ENCODE measurements at places on chromosomes 6 and 20.
A peak's percentile ranks its signal among the peaks of the same experiment; 100 is the strongest.

DNA sequence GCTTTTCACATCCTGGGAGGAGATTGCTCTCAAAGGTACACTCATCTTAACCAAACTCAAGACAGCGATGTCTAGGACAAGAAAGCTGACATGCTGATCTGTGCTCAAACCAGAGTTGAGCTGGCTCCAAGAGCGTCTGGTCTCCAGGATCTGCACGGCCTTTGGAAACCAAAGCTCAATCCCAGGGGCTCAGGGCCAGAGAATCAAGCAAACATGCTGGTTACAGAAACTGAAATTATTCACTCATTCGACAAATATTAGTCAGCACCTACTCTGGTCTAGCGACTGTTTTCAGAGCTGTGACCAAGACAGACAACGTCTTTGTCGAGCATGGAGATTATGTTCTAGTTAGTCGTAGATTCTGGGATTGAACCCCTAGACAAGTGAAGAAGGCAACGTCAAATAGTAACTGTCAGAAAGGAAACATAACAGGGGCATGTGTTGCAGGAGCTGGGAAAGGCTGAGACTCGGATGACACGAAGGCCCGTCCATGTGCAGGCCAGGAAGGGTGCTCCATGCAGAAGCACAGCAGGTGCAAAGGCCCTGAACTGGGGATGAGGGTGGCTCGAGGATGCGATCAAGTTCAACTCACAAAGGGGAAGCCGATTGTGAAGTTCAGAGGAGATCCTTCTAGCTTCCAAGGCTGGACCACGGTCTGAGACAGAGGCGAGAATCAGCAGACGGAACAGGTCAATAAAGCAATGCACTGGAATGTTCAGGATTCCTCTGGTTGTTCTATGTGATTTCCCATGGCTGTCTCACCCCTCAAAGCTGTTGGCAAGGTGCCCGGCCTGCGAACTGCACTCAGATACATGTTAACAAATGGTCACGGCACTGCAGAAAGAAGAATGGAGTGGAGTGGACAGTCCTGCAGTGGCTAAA, 12.5 kb upstream of the PCK1 start:
- no peaks in the 10 kb centered on the region for H3K27me3 ChIP-seq
- no peak overlapping the region for H3K27ac ChIP-seq
- no peaks in the 10 kb centered on the region for H3K36me3 ChIP-seq
- no peaks in the 10 kb centered on the region for H3K4me1 ChIP-seq
- no peak for DNase-seq
- H3K4me3 ChIP-seq: no peak overlapping the region

GRCh38 chr6:157944983-157945931, 36.4 kb upstream of the SYNJ2 start:
- DNase-seq: peak; percentile 78
- no peak overlapping the region for H3K27ac ChIP-seq
- no peak overlapping the region for H3K4me3 ChIP-seq
- no peaks in the 10 kb centered on the region for H3K27me3 ChIP-seq
- H3K36me3 ChIP-seq: peaks cover 15% of the 10 kb centered on the region

DNA sequence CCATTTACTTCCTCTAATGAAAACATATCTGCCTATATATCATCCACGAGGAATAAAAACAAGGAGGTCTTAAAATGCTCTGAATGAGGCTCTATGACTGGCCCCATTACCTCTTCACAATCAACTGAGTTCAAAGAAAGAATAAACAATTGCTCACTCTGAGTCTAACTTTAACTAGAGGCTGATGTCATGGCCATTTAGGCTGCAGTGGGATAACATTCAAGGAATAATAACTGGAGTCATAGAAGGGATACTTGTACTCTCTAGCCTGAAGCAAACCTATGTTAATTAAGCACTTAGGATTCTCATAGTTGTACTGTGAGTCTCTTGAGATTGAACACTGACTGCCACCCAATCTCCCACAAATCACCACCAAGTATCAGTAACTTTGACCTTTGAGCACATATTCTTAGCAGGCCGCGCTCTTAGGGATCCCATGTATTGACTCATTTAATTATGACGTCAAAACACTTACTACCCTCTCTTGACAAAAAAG, 70.2 kb downstream of the PERP start:
- no peak overlapping the region for H3K4me3 ChIP-seq
- no peak overlapping the region for H3K27ac ChIP-seq
- no peaks in the 10 kb centered on the region for H3K36me3 ChIP-seq
- no peak for DNase-seq
- peaks cover 2% of the 10 kb centered on the region for H3K27me3 ChIP-seq

DNA sequence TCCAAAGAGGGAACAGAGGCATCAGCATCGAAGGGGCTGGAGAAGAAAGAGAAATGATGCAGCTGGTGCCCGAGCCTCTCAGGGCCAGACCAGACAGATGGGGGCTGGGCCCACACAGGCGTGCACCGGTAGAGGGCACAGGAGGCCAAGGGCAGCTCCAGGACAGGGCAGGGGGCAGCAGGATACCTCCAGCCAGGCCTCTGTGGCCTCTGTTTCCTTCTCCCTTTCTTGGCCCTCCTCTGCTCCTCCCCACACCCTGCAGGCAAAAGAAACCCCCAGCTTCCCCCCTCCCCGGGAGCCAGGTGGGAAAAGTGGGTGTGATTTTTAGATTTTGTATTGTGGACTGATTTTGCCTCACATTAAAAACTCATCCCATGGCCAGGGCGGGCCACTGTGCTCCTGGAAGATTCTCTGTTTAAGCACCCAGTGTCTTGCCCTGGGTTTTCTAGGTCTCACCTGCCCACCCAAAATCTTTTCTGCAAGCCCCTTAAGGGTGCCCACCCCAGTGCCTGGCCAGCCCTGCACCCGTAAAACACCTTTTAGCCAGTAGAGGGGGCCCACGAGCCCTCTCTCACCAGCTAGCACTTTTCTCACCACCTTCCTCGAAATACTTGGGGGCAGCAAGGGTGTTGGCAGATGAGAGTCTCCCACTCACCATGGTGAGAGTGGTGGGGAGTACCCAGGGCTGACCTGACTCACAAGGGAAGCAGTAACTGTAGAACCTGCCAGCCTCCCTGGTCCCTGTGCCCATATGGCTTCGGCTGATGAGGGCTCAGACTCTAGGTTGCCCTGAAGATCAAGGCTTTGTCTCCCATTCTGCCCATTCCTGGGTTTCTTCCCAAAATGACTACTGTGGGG, 35.7 kb upstream of the ID1 start:
- H3K27me3 ChIP-seq: no peaks in the 10 kb centered on the region
- peaks cover 15% of the 10 kb centered on the region for H3K4me1 ChIP-seq
- H3K27ac ChIP-seq: peak overlapping the region; percentile 63
- DNase-seq: peak; percentile 49
- H3K36me3 ChIP-seq: peaks cover 23% of the 10 kb centered on the region

DNA sequence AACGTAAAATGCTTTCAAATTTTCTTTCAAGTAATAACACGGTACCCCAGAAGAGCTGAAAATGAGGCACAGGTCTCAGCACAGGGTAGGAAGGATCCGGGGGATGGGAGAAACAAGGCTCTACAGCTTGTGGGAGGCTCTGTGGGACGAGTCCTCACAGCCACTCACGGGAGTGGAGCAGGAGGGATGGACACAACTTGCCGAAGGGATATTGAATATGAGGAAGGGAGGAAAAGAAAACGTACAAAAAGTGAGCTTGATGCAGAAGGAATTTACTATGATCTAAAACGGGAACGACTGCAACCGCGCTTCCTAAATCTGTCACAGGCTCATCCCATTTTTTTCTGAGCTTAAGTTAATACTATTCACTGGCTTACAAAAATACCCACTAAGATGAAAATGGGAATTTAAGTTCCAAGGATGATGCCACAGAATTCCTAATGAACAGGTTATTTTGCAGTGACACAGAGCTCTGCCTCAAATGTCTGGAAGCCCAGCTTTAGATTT, 72.9 kb downstream of the FYN start:
- no peak overlapping the region for H3K27ac ChIP-seq
- H3K27me3 ChIP-seq: no peaks in the 10 kb centered on the region
- H3K4me1 ChIP-seq: peaks cover 19% of the 10 kb centered on the region
- no peaks in the 10 kb centered on the region for H3K36me3 ChIP-seq
- DNase-seq: peak; percentile 32

- no peaks in the 10 kb centered on the region for H3K36me3 ChIP-seq
- H3K27ac ChIP-seq: no peak overlapping the region
- no peak for DNase-seq
- H3K4me1 ChIP-seq: no peaks in the 10 kb centered on the region
These were observed 3.2 kb downstream of the PCMT1 start for GRCh38 chr6:149752600-149753373.

DNA sequence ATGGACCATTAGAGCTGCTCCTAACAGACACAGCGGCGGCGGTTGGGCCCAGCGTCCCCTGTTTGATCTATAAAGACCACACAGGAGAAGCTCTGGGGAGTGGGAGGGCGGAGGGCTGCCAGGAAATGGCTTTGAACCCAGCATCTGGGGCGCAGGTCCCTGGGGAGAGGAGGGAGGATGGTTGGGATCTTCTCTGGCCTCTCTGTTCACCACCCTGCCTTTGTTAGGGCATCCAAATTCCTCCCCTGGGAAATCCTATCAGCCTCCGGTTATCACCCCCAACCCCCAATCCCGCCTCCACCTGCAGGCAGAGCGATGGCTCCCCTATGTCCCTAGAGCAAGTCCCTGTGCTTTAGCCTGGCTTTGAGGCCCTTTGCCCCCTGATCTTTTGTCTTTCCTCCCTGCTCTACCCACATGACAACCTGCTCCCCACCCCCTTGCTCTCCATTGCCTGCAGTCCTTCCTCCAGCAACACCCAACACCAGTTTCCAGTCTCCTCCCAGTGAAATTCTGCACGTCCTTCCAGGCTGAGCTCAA, 7.1 kb downstream of the XKR7 start:
- H3K36me3 ChIP-seq: no peaks in the 10 kb centered on the region
- no peak overlapping the region for H3K4me3 ChIP-seq
- peaks cover 10% of the 10 kb centered on the region for H3K27me3 ChIP-seq
- no peak overlapping the region for H3K27ac ChIP-seq

DNA sequence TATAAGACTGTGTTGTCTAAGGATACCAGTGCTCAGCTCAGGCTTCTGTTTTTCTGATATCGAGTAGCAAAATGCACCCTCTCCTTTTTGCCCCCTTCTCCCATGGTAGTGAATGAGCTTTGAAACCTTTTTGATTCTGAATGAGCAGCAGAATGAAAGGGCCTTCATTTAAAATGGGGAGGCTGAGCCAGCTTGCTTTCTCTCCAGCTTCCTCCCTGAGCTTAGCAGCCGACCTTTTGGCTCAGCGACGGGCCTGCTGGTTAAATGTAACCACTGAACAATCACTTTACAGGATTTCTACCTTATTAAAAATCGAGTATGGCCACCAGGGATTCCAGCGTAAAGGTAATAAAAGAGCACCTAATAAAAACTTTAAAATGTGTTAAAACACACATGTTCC, 133.7 kb upstream of the SPACA1 start:
- H3K27me3 ChIP-seq: no peaks in the 10 kb centered on the region
- H3K36me3 ChIP-seq: no peaks in the 10 kb centered on the region
- H3K4me3 ChIP-seq: no peak overlapping the region

DNA sequence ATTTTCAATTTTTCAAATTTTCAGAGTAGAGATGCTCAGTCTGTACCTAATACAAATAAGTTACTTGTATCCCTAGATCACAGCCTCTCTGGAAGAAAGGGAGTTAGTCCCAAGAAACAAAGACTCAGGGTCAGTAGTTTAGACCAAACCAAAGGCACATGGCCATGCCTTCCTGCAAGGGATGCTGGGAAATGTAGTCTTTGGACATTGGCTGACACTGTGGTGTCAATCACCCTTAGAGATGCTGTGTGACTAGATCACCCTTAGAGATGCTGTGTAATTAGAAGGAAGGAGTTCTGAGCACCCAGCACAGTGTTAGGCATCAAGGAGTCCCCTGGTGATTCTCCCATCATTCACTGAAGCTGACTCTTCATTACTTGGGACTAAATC, 202.1 kb downstream of the NFATC2 start:
- H3K27ac ChIP-seq: no peak overlapping the region
- peaks cover 3% of the 10 kb centered on the region for H3K4me1 ChIP-seq
- DNase-seq: no peak
- no peaks in the 10 kb centered on the region for H3K36me3 ChIP-seq
- H3K4me3 ChIP-seq: no peak overlapping the region

DNA sequence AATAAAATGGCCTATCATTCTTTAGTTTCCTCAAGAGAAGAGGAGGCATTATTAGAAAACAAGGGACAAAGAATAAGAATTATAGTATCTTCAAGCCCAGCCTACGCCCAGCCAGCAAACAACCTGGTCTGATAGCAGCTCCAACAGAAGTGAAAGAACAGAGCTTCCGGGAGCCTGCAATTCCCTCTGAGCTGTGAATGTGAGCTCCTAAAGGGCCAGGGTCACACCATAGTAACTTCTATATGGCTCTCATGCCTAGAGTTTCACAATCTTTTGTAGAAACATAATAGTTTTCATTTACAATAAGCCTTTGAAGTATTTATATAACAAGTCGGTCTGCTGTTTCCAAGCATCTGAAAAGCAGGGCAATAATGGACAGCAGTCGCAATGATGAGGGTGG, 116.5 kb downstream of the SMLR1 start:
- DNase-seq: no peak
- H3K4me3 ChIP-seq: no peak overlapping the region
- no peaks in the 10 kb centered on the region for H3K27me3 ChIP-seq
- peaks cover 7% of the 10 kb centered on the region for H3K4me1 ChIP-seq
- H3K36me3 ChIP-seq: no peaks in the 10 kb centered on the region
- no peak overlapping the region for H3K27ac ChIP-seq
